Activated CD8-positive, alpha-beta T cell treated with anti-CD3 and anti-CD28 coated beads for 36 hours (primary cell): ENCODE measurements at places on chromosomes 7 and 10. TPM values are rescaled to one million over a fixed set of nuclear protein-coding genes. Genes with fewer than 3 reads are reported as not detected.

PNLIPRP1 gene
- total RNA-seq = not detected

DBF4 gene
- total RNA-seq = 77.6 TPM

FERD3L gene
- total RNA-seq = not detected

GRCh38 chr10:31912289-31912688, 16.3 kb downstream of the ARHGAP12 start:
- no peak for DNase-seq

- no peak for DNase-seq
These were observed 317.4 kb downstream of the PTPRN2 start for GRCh38 chr7:158270106-158270775.

DNA sequence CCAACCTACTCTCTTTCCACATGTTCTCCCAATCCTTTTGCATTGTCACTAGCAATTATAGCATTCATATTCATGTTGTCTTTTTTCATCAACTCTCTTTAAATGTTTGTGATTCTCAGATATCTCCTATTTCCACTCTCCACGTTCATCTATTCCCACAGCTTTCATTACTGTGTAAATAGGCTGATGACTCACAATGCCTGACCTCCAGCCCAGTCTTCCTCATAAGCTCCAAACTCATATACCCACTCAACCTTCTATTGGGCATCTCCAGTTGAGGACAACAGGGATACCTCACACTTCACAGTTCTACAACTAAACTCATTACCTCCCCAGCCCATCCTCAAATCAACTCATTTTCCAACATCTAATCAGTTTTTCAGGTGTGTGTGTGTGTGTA, 194.1 kb downstream of the DGKI start:
- DNase-seq = no peak

DNA sequence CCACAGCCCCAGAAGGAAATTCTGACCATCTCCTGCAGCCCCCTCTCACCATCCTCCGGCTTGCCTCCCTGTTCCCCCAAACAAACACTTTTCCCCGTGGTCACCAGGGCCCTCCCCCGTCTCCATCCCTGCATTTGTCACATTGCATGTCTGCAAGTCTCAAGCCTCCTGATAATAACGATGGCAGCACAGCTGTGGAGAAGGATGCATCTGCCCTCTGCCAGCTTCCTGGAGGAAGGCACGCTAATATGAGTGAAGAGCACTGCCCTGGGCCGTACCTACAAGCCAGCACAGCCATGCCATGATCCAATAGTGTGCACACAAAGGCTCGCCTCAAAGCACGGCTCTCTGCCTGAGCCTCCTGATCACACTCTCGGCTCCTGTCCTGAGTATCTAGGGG, 98.5 kb downstream of the SLIT1 start:
- DNase-seq = no peak

DNA sequence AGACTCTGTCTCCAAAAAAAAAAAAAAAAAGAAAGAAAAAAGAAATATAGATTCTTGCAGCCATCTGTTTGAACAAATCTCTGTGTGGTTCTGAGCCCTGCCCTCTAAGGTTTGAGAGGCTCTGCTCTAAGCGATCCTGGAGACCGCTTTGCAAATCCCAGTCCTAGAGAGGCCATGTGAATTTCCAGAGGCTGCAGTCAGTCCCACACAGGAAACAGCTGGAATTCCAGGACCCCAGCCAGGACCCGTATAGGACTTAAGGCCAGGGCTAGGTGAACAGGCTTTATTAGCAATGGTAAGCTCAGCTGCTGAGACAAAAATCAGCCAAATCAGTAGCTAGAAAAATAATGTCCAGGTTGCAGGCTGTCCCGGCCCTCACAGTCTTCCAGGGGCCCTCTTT, 154.8 kb downstream of the RPS24 start:
- no peak for DNase-seq

DNA sequence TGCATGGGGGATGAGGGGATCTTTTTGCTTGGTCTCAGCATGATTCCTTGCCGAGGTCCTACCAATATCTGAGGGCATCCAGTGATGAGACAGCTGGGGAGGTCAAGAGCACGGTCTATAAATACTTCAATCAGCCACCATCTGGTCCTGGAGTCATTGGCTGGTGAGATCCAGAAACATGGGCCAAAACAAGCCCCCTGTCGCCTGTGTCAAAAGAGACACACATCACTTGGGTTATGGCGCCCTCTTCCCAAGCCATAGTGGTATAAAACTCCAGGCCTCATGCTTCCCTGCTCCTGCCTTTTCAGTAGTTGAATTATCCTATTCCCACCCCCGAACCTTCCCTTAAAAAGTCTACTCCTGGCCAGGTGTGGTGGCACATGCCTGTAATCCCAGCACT, 60.9 kb downstream of the SLC35B4 start:
- no peak for DNase-seq

- DNase-seq = no peak
These were observed 7.9 kb upstream of the WIPF3 start for GRCh38 chr7:29798422-29798821.
